ENCODE measurements at places on chromosomes 13 and 19. TPM values are rescaled to one million over a fixed set of nuclear protein-coding genes. Genes with fewer than 3 reads are reported as not detected.

- DNase-seq = no peak
Observed at GRCh38 chr19:35777086-35777841, 1.9 kb downstream of the ARHGAP33 start.

- no peak for DNase-seq
Observed at GRCh38 chr13:23510979-23511735, 59.1 kb upstream of the TNFRSF19 start.

DNA sequence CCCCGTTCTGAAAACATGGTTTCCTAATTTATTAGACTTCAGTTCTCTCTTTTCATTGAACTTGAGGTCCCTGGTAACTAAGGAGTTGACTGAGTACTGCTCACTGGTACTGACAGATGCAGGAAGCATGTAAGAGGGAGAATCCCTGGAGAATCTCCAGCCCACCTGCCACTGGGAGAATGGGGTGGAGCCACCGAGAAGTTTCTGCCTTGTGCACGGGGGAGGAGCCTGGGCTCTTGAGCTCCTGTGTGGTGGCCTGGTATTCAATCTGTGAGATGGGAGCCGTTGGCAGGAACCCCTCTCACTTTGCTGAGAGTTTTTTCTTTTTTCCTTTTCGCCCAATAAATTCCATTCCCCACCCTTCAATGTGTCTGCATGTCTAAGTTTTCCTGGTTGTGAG, 13.2 kb upstream of the AKAP11 start:
- no peak for DNase-seq

- no peak for DNase-seq
Observed at GRCh38 chr13:109233293-109233692, 553.1 kb downstream of the IRS2 start.

- no peak for DNase-seq
Observed at GRCh38 chr19:55406826-55407549, 600 bp downstream of the UBE2S start.

GRCh38 chr13:113584870-113585671, 518 bp downstream of the TFDP1 start:
- no peak for DNase-seq

DNA sequence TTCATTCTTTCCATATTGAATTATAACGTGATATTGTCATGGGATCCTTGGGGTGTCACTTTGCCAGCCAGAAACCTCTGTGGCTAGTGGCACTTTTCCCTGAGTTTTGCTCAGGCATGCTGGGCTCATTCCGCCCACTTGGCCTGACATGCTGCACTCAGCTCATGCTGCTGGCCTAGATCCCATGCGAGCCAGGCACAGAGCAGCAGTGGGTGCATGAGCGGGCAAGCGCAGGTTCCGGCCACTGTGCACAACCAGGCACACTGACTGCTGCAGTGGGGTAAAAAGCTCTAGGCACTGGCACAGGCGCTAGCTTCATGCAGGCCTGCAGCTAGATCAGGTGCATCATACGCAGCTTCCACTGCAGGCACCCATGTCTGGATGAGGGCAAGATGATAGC, 221.2 kb downstream of the MAB21L1 start:
- DNase-seq = no peak

Gene METTL21C
- not detected for total RNA-seq

Gene OCEL1
- 15.0 TPM for total RNA-seq

Measured in CD8-positive, alpha-beta memory T cell (primary cell).